ENCODE measurements at places on chromosomes 16 and 17.

DNA sequence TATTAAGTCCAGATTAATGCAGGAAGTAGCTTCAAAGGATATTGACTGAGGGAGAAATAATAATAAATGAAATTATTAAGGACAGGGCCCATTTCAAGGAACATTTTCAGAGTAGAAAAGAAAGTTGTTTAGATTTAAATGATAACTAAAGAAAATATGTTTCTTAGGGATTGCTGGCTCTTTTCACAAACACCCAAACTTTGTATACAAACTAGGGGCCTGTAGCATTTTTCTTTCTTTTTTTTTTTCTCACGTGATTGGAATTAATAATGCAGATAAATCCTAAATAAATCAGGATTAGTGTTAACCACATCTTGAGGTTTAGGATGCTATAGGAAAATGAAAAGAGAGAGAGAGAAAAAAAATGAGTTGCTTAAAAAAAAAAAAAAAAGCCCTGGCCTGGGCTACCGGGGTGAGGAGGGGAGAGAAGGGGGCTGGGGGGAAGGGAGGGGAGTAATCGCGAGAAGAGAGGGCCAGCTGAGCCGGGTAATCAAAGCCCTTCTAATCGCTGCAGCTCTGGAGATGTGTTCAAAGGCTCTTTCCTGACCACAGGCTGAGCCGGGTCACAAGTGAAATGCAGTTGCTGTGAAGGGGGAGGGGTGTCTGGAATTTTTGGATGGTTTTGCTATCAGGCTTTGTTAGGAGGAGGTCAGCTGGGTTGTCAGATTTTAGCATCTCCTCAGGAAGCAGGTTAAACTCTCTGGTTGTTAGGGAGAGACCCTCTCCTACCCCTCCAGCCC is 104.6 kb upstream of the ZFHX3 start:
- DNase-seq, result no peak

DNA sequence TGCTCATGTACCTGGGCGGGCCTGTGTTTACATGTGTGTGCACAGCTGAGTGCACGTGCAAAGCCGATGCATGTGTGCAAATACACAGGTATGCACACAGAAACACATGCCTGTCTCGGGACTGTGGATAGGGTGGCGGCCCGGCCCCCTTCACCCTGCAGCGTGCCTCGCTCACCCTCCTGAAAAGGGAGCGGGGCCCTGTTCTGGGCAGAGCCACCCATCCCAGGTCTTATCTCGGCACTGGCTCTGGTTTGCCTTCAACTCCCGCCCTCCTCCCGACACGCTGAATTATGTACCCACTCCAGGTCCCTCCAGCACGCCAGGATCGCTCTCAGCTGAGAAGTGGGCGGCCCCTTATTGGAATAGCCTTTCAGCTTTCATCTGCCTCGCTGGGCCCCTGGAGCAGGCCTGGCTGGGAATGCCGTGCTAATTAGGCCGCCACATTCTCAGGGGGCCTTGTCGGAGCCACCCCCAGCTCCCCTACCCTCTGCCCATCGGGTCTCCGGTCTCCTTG is 77.8 kb downstream of the RTN4RL1 start:
- no peak for DNase-seq

DNA sequence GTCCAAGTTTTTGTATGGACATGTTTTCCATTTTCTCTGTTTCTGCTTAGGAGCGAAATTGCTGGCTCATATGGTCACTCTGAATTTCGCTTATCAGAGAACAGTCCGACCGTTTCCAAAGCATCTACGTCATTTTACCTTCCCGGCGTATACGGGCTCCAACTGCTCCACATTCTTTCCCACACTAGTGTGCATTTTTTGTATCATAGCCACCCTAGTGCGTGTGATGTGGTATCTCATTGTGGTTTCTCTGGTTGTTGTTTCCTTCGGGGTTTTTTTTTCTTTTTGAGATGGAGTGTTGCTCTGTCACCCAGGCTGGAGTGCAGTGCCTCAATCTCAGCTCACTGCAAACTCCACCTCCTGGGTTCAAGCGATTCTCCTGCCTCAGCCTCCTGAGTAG is 31.0 kb upstream of the BHLHA9 start:
- DNase-seq, result no peak

GRCh38 chr17:32931686-32932085 is 3.7 kb downstream of the TMEM98 start:
- no peak for DNase-seq

- no peak for DNase-seq
These were observed 44.4 kb downstream of the TNRC6A start for GRCh38 chr16:24773771-24774427.

All from stimulated activated CD4-positive, alpha-beta T cell treated with anti-CD3 and anti-CD28 coated beads, Interleukin-1b, Interleukin-23, amount 100 ng/mL, for 1 hour (primary cell).